Right lung (tissue), 10 donors: ENCODE measurements at places on chromosomes 4 and X. TPM values are rescaled to one million over a fixed set of nuclear protein-coding genes. Genes with fewer than 3 reads are reported as not detected.

- no peak for DNase-seq
Measured at GRCh38 chr4:5776510-5776909, 65.5 kb downstream of the EVC start.

GRCh38 chr4:14087459-14087858 is 459.9 kb upstream of the BOD1L1 start:
- DNase-seq, result no peak

DNA sequence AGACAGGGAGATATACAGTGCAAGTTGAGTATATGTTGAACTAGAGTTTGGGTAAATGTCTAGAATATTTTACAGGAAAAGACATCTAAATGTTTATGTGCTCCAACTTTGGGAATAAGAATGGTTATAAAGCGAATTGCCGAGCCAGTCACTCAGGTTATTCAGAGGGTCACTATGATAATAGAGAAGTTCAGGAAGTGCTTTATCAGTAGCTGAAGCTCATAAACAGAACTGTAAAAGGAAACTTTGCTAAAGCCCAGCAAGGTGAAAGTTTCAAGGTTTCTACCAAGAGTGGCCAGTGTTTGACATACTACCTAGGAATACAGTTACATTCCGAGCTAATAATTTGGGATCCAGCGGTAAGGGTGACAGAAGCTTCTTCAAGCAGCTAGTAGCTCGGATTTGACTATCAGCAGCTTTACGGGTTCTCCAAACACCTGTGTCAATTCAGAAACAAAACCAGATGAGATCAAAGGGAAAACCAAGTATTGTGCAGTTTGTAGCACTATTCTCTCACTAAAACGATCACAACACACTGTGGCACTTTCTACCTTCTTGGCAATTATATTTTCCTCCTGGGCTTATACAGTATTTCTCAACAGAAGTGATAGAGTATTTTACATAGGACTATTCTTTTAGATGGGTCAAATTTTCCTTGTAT is 17.2 kb upstream of the BCLAF3 start:
- no peak for DNase-seq

DNA sequence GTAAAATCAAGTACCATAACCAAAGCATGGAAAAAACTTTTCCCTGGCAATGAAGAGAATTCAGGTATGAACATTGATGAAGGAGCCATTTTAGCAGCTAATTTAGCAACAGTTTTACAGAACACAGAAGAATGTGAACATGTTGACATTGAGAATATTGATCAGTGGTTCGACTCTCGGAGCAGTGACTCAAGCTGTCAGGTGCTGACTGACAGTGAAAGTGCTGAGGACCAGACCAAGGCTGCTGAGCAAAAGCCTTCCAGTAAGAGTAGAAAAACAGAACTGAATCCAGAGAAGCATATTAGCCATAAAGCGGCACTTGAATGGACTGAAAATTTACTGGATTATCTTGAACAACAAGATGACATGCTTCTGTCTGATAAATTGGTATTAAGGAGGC is 2.8 kb downstream of the TIGD2 start:
- DNase-seq, result no peak

Gene PHEX
- 10.5 TPM for polyA plus RNA-seq

Gene JCHAIN
- polyA plus RNA-seq, result 2.1 TPM

Gene HMX1
- not detected for polyA plus RNA-seq
